Non-pigmented ciliary epithelial cell (primary cell): ENCODE measurements at places on chromosomes 4 and X.

DNA sequence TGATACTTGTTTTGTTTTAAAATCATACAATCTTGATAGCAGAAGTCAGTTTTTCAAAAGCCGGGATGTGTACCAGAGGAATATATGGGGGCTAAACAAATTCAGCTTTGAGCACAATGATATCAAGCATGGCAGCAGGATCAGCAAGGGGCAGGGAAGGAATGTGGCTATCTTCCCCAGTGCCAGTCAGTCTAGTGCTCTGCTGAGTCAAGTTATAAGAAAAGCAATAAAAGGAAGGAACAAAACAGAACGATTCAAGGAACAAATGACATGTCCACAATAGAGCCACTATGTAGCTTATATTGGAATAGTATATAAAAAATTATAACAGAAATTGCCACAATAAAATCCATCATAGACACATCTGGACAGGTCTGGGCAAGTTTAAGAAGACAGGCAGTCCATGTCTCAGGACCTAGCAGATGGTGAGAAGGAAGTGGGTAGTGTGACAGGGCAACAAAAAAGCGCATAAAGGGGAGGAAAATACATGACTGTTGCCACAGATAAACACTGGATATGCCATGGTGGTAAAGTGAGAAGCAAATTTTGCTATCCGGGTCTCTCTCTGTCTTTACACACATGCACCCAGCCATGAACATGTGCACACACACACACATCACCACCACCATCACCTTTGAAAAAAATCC, 518.2 kb upstream of the HTR2C start:
- no peak for DNase-seq

- no peak for DNase-seq
These were observed 73.7 kb upstream of the WDR44 start for GRCh38 chrX:118272242-118272641.

GRCh38 chrX:30618160-30618765, 35.0 kb upstream of the GK start:
- DNase-seq = no peak

- DNase-seq = peak; percentile 32
These were observed 61.3 kb downstream of the HS3ST1 start for GRCh38 chr4:11367371-11367770.

- DNase-seq = no peak
These were observed at the start of gene AFF1 for GRCh38 chr4:86934771-86935565. AFF1 (plus strand) TSS chr4:86935011; CDS start chr4:86948534, 13,523 bp downstream.

DNA sequence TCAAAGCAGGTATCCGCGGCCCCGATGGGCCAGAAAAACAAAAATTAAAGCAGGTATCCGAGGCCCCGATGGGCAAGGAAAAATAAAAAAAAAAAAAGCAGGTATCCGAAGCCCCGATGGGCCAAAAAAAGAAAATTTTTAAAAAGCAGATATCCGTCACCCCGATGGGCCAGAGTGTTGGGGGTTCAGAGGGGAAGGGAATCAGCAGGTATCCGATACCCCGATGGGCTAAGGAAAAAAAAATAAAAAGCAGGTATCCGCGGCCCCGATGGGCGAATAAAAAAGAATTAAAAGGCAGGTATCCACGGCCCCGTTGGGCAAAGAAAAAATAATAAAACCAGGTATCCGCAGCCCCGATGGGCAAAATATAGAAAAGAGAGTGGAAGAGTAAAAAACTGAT, 289.0 kb downstream of the CHIC1 start:
- no peak for DNase-seq

DNA sequence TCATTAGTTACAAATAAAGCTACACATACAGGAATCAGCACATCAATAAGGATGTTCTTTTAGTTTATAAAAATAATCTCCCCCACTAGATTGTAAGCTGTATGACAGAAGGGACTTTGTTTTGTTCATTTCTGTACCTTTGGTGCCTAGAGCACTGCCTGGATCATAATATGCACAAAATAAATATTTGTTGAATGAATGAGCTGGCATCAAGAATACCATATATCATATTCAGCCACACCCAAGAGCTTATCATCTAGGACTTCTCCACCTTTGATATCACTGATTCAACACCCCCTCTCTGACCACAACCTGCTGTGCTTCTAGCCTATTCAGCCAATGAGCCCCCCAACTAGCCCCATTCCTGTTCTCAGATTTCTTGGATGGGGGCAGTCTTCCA, 10.6 kb downstream of the SYTL4 start:
- no peak for DNase-seq

DNA sequence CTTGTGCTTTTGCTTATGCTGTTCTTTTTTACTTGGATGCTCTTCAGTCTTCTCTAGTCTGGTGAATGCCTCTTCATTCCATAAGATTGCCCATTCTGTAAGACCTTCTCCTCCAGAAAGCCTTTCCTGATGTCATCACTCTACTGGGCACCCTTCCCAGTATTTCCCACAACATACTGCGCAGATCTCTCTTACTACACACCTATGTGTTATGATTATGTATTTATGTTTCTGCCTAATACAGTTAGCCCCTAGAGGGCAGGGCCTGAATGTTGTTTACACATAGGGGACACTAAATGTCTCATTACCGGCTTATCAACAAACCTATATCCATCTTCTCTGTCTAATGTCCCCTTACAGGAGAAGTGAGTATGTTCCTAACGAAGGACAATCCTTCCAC, 21.1 kb downstream of the AIFM1 start:
- no peak for DNase-seq

- DNase-seq = no peak
These were observed 212.4 kb upstream of the GPC4 start for GRCh38 chrX:133627673-133628072.

- DNase-seq = peak; percentile 20
These were observed 29.9 kb upstream of the CXXC4 start for GRCh38 chr4:104524591-104524990.

DNA sequence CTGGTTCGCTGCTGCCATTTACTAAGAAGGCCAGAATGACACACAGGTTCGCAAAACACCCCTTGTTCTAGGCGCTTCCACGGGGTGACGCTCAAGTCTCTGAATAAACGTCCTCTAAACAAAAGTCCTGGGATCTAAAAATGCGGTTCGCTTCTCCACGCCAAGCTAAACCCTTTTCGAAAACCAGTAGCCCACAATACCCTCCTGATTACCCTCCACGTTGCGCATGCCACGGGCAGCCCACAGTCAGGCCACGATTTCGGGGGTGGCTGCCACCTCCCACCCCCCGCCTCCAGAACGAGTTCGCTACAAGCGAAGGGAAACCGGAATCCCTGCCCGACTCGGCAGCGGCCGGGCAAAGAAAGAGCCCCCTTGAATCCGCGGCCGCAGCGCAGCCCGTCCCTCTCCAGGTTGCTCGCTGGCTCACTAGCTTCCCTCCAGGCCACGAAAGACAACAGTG, 423 bp downstream of the RPL39 start:
- no peak for DNase-seq

DNA sequence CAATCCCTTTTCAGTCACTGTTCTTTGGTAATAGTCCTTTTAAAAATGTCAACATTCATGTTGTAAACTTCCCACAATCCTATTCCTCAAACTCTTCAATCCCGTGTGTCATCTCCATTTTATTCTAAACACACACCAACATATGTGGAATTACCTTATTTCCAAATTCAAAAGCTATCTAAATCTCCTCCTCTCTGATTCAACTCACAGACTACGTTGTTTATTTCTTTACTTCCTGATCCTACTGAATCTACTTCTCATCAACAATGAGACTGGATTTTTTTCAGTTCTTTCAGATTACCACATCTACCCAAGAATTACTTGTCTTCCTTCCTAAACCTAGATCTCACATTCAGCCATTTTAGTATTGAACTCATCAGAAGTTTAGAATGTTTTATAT, 188.2 kb downstream of the GABRB1 start:
- no peak for DNase-seq

- DNase-seq = peak; percentile 63
These were observed 125.0 kb downstream of the SPCS3 start for GRCh38 chr4:176444741-176445140.

- DNase-seq = no peak
These were observed 136.2 kb downstream of the PALLD start for GRCh38 chr4:168633064-168633463.

DNA sequence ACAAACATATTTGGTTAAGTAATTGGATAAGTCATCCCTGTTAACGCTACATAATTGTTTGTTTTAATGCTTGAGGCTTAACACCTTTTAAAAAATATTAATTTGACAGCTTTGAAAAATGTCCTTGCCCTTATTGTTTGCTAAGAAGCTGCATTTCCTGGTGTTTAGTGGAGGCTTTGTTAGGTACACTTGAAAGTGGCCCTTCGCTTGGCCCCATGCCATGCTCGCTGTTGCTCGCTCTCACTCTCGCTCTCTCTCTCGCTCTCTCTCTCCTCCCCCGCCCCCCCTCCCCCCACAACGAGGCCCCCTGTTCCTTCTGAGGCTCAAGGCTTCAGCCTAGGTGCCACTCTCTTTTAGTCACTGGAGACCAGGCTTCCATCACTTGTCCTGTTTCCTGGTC, 139.6 kb downstream of the DCLK2 start:
- DNase-seq = no peak

DNA sequence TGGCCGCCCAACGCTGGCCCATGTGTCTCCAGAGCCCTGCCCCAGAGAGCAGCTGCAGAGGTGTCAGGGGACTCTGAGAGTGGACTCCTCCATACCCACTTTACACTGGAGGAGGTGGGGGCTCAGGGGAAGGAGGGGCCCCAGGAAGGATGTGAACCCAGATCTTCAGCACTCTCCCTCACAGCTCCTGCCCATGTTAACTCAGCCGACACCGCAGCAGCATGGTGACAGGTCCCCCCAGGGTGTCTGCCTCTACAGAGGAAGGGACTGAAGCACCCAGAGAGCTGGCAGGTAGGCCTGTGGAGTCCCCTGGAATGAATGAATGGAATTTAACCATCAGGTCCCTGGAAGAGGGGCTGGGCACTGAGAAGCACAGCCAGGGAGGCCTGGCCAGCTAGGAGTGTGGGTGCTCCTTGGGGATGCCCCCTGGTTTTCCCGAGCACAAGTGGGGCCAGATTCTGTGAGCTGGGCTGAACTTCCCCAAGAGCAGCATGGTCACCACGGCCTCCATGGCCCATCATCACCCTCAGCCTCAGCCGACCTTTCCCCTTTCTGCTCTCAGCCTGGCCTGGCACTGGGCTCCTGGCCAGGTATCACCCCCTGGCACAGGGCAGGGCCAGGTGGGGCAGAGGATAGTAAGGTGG, 21.9 kb downstream of the SH3BP2 start:
- DNase-seq = no peak

- DNase-seq = no peak
These were observed 88.1 kb upstream of the C1QTNF7 start for GRCh38 chr4:15339737-15340136.

DNA sequence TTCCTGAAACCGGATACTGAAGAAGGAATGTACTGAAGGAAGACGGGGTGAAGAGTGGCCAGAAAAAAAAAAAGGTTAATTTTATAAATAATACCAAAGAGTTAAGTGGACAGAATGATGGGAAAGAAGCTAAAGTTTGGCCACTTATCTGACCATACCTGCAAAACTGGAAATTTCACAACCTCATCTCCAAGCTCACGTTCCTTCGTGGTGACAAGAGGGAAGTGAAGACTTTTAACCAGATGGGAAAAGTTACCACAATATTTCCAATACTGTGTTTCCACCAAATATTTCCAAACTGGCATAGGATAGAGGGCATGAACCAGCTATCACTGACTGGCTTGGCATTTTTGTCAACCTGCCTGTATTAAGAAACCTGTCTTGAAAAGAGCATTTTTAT, 56.4 kb downstream of the MAML3 start:
- no peak for DNase-seq

DNA sequence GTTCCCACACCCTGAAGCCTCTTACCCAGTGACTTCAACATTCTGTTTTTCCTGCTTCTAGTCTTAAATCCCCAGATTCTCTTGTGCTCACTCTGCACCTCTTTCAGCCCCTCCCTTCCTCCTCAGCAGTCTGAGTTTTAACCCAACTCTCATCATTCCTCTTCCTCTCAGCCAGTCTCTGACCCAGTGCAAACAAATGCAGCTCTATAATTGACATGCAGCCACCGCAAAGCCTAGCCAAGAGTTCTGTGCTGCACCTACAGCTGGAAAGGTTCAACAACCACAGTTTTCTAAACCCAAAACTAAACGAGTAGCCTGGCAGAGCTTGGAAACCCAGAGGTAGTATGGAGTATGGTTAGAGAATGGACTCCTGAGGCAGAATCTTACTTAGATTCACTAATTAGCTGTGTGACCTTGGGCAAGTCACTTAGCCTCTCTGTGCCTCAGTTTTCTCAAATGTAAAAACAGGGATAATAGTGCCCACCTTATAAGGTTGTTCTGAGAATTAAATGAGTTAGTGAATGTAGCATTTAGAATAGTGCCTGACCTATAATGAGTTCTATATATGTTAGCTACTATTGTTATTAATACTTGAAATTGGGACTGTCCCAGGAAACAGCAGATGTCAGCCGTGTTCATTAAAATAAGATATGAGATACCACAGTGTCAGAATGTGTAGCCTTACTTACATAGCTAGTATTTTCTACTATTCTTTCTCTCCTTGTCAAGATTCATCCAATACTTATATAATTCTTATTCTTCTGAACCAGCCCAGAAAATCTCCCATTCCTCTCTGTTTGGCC, 3.5 kb downstream of the TMEM154 start:
- DNase-seq = no peak

- DNase-seq = no peak
These were observed 241.6 kb downstream of the MGST2 start for GRCh38 chr4:139907001-139907809.

DNA sequence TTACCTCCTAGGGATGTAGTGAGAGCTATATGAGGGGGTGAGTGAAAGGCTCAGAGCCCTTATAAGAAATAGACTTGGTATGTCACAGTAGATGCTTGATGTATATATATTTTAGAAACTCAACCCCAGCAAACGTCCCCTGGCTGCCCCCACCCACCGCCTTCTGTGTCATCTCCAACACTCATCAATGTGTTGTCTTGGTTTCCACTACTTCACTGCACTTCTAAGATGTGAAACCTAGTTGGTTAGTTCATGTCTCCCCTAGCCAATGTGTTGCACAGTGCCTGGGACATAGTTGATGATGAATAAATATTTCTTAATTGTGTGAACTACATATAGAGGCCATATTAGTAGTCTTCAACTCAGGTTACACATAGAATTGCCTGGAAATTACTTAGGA, 4.4 kb downstream of the FGFBP2 start:
- no peak for DNase-seq

DNA sequence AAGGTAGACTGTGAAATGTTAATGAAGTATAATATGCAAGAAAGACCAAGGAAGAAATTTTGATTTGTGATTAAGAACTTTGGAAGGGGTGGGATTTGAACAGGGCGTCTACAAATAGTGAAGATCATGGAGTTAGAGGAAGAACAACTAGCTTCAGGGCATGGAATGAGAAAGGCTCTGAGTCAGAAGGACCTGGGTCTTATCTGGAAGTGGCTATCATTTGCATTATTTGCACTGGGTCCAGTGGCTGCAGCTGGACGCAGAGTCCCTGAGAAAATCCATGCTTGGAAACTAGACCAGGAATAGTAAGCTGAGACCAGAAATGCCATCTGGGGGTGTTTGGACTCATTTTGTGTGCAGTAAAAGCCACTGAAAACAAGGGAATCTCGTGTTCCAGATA, 4.3 kb upstream of the LIMCH1 start:
- DNase-seq = no peak

- DNase-seq = no peak
These were observed 112.5 kb upstream of the MAP9 start for GRCh38 chr4:155489271-155489670.
